Amygdala (tissue), 56 donors: ENCODE measurements at places on chromosomes 1 and 21.

GRCh38 chr1:93744299-93744988, 62.8 kb upstream of the BCAR3 start:
- no peak for DNase-seq

GRCh38 chr1:44539991-44540730, 134.1 kb downstream of the TMEM53 start:
- no peak for DNase-seq

DNA sequence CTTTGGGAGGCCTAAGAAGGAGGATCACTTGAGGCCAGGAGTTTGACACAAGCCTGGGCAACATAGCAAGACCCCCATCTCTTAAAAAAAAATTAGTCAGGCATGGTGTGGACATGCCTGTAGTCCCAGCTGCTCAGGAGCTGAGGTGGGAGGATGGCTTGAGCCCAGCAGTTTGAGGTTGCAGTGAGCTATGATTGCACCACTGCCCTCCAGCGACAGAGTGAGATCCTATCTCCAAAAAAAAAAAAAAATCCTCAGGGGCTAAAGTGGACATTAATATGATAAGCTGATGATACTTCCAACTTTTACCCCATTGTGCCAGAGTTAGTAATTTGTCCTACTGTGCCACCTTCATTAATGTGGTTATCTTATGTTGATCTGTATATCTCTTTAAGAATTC, 327.8 kb upstream of the FMN2 start:
- DNase-seq, result no peak

- no peak for DNase-seq
Measured at GRCh38 chr1:23553231-23554126, 5.8 kb downstream of the ID3 start.

DNA sequence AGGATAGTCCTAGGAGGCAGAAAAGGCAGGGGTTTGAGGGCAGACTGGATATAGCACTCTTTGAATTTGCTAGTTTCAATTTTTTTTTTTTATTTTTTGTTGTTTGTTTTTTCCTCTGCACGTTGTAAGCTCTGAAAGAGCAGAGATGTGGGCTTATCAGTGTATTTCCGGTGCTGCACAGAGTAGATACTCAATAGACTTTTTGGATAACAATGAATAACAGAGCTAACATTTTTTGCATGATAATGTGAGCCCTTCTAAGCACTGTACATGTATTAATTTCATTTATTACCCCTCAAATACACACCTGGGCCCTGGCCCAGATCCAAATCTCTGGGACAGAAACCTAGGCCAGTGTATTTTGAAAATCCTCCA, 17.1 kb upstream of the PARP1 start:
- DNase-seq, result no peak

DNA sequence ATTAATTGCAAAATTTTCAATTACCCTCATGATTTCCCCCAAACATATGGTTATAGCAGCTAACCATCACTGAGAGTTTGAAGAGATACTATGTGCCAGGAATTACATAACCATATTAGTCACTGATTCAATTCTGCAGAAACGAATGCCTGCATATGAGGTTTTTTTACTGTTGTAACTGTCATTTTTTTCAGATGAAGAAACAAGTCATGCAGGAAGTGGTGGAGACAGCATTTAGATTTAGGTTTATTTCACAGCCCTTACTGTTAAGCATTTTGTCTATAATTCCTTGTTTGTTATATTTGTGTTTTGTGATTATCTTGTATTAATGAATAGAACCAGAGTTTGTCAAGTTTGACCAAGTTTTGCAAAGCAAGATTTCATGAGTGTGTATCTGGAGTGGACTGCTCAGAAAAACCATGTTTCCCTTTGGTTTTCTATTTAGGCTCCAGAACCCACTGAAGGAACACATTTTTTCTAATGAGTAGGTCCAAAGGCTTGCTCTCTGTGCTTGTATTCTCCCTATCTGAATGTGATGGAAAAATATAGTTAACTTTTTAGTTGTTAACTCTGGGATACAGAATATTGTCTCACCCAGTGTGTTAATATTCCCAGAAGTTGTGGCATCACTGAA, 308.5 kb upstream of the ADAMTS5 start:
- DNase-seq, result no peak

DNA sequence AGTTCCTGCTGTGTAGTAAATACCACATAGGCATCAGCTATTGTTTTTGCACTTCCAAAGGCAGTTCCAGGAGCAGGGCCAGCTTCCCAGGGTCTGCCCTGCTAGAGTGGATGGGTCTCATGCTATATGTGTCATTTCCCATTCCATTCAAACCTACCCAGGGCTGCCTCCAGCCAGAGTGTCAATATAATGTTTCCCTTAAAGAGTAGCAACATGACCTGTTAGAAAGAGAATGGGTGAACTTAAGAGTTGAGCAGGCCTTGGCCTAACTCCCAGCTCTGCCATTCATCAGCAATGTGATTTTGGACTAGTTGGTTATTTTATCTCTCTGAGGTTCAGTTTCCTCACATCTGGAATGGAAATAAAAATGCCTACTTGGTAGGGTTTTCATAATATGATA, 44.9 kb downstream of the RAB3B start:
- no peak for DNase-seq

DNA sequence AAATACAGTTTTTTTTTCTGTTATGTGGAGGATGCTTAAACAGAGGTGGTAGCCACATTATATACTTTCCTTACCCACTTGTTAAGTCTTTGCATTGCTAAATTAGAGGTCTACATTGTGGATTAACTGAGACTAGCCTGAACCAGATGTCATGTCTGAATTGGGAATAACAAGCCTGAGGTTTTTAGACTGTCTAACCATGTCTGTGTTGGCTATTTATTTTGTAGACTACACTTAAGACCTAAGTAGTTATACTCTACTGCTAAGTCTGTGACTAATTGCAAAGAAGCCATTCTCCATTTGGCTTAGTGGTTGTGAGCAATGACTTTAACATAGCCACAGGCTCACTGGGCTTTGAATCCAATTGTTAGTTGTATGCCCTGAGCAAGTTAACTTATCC, 45.4 kb downstream of the CDC14A start:
- DNase-seq, result no peak

DNA sequence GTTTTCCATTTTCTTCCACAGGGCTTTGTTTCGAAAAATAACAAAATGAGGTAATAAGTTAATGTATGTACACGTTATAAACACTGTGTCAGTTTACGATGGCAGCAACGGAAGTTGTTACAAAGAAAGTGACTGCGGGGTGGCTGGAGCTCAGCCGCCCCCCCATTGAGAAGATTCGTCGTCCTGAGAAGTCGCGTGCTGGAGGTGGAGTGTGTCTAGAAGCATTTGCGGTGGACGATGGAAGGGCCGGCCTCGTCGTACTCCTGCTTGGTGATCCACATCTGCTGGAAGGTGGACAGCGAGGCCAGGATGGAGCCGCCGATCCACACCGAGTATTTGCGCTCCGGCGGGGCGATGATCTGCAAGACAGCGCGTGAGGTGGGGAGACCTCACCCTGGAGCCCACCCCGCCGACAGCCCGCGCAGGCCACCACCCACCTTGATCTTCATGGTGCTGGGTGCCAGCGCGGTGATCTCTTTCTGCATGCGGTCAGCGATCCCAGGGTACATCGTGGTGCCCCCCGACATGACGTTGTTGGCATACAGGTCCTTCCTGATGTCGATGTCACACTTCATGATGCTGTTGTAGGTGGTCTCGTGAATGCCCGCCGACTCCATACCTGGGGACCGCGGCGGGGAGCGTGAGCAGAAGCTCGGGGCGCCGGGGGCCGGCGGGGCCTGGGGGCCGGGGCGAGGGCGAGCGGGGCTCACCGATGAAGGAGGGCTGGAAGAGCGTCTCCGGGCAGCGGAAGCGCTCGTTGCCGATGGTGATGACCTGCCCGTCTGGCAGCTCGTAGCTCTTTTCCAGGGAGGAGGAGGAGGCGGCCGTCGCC, 2.4 kb downstream of the ACTA1 start:
- DNase-seq, result no peak

GRCh38 chr1:184368354-184368753, 18.5 kb upstream of the C1orf21 start:
- no peak for DNase-seq

DNA sequence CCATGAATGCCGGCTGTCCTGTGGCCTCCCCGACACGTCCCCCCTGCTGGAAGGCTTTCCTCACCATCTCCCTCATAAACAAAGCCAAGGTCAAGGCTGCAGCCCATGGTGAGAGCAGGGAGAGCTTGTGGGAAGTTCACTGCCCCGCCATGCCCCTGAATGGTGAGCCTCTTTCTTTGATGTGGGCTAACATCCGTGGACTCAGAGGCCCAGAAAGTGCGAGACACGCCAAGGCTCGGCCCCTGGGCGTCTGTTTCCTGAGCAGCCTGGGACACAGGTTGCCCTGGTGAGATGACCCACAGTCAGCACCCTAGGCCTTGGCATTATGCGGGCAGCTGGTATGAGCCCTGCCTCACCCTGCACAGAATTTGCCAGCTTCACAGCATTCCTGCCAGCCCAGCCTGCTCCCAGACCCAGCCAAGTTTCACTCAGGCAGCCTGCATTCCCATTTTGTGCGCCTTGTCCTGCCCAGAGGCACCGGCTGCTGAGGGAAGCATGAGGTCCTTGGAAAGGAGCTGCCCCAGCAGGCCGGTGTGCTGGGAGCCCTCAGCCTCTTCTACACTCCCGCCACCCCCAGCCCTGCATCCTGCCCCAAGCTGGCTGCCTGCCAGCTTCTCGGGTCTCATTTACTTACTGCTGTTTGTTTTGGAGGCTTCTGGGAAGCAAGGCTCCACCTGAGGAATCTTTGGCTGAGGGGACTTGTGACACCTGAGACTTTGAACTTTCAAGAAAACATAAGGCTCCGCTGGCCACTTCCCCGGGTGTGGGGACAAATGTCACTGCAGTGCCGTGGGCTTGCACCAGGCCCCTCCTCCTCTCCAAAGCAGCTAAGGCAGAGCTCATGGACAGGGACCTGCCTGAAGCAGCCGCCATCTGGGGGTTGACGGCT, 31.9 kb downstream of the NEK2 start:
- DNase-seq, result no peak

- no peak for DNase-seq
Measured at GRCh38 chr1:30194741-30195423, 528.5 kb downstream of the MATN1 start.

DNA sequence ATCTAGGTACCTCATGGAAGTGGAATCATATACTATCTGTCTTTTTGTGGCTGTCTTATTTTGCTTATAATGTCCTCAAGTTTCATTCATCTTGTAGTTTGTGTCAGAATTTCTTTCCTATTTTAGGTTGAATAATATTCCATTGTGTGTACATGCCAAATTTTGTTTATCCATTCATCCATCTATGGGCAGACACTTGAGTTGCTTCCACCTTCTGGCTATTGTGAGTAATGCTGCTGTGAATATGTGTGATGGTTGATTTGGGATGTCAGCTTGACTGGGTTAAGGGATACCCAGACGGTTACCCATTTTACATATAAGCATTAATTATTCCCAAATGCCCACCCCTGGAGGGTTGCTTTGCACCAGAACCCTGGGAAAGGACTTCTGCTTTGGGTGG, 477.5 kb downstream of the PTPRU start:
- DNase-seq, result no peak

DNA sequence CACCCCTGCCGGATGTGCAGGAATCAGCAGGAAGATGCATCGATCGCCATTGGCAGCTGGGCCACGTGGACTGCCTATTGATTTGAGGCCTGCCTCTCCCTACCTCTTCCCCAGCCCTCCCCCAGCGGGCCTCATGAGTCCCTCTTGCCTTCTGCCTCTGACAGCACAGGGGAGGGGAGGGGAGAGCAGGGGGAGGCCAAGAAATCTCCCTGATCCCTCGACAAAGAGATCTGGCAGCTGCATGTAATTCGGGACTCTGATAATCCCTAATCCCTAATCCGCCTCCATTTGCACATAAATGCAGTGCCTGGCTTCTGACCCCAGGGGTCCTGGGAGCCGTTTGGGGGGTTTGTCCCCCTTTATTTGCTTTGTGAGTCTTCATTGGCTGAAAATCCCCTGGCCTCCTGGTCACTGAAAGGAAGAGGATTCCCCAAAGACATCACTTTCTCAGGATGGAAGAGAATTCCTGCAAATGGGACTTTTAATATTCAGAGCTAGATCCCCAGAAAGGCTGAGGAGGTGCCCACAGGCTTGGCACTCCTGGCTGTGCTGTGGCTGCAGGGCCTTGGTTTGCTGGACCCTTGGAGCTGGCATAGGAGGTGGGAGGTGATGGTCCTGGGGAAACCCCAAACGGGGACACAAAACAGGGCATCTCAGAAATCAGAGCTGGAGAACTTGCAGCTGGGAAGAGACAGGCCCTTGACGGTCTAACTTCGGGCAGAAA, 239.4 kb upstream of the POU3F1 start:
- no peak for DNase-seq

GRCh38 chr1:201593200-201593921, 54.4 kb downstream of the NAV1 start:
- no peak for DNase-seq

- no peak for DNase-seq
Measured at GRCh38 chr1:67515324-67516080, 85.3 kb upstream of the SERBP1 start.

- DNase-seq, result no peak
Measured at GRCh38 chr1:83798965-83799364, 200.0 kb downstream of the TTLL7 start.

DNA sequence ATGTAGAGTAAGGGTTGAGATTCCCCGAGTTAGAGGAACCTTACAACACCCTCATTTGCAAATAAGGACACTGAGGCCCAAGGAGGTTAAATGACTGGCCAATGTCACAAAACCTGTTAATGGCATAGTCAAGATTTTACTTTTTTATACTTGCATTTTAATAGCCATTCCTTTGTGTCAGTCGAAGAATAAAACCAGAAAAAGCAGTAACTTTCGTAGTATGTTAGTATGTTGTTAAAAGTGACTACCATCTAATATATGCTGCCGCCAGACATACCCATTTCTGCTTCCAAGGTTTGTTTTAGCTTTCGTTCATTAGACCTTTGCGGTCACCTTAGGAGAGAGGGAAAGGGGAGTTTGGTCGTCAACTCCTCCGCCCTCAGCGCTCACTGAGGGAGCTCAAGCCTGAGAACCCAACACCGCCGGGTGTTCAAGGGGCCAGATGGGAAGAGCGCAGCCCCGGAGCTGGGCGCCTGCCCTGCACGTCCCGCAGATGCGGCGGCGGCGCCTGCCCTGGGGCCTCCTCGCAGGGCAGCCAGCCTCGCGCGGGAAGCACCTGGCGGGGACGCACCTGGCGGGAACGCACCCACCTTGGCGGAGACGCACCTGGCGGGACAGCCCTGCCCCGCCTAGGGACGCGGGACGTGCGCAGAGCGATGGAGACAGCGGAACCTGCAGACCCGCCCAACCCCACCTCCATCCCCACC, 466 bp downstream of the VPS26C start:
- no peak for DNase-seq

GRCh38 chr1:23177438-23178380, 9.1 kb upstream of the LUZP1 start:
- no peak for DNase-seq

DNA sequence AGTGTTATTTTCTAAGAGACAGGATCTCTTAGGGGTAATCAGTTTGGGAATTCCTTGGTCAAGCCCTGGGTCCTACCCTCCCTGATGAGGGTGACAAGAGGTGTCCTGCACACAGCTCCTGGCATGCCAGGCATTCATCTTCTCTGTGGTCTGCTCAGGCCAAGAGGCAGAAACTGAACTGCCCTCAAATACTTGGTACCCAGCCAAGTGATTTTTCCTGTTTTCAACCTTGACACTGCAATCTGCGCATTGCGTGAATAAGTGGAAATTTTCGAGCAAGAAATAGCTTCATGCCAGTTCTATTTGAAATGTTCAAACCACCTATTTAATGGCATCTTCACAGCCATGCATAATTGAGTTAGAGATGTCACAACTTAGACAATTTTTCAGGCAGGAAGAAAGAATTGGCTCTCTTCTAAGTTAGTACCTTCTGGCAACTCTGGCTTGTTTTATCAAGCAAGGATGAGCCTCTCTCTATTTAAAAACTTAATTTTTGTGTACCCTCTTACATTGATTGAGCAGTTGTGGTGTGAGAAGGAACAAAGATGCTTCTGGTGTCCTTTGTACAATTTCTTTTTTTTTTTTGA, 27.0 kb downstream of the DNM3 start:
- DNase-seq, result no peak
